ENCODE measurements at places on chromosomes 5 and 9. TPM values are rescaled to one million over a fixed set of nuclear protein-coding genes. Genes with fewer than 3 reads are reported as not detected.

SNCAIP gene
- not detected for total RNA-seq

BDP1 gene
- 19.3 TPM for total RNA-seq

BAAT gene
- 0.57 TPM for total RNA-seq

- no peak for DNase-seq
Observed at GRCh38 chr5:102764381-102765004, 9.4 kb downstream of the PAM start.

GRCh38 chr9:113876151-113876992, at the start of gene ZNF618:
ZNF618 (plus strand) TSS chr9:113876309; CDS start chr9:113876381, 72 bp downstream.
- no peak for DNase-seq

- peak; percentile 48 for DNase-seq
Observed at GRCh38 chr5:68216245-68217046, 890 bp downstream of the PIK3R1 start.

ARHGEF28 gene
- 20.1 TPM for total RNA-seq

Measured in HT-29 (cell line).